Ascending aorta (tissue), 2 donors: ENCODE measurements at places on chromosomes 6 and 20.

GRCh38 chr6:54262971-54263370 lies 45.3 kb upstream of the TINAG start:
- no peak for DNase-seq

DNA sequence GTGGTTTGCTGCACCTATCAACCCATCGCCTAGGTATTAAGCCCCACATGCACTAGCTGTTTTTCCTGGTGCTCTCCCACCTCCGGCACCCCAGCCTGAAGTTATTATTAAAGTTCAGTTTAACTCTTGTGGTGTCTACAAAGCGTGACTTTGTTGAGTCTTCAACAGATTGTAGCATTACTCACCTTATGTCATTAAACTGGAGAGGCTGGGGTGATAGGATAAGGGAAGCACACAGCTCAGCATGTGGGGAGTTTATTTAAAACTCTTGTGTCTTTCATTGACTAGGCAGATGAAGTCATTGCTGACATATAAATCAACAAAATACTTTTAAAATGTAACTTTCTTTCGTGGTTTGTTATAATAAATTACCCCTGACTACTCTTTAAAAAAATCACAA lies 84.7 kb upstream of the GCM1 start:
- DNase-seq: no peak

- DNase-seq: no peak
Observed at GRCh38 chr6:24930431-24930871, 5.3 kb downstream of the RIPOR2 start.

- no peak for DNase-seq
Observed at GRCh38 chr6:109453594-109454495, 1.7 kb downstream of the MICAL1 start.

DNA sequence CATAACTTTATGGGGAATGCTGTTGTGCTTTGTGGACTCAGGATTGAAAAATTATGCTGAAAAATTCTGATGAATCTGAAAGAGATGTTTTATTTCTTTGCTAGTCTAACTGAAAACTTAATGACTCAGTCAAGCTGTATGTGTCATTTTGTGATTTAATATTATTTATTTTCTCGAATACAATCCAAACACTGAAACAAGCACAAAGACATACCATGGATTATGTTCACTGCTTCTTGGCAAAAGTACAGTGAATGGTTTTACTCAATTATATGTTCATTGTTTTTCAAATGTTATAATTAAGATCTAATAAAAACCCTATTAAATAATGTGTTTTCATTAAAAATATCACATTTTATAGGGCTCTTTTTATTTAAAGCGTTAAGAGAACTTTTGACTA lies 330.6 kb upstream of the EPHA7 start:
- DNase-seq: no peak

- no peak for DNase-seq
Observed at GRCh38 chr6:27840572-27840971, 71.6 kb downstream of the OR2B2 start.

DNA sequence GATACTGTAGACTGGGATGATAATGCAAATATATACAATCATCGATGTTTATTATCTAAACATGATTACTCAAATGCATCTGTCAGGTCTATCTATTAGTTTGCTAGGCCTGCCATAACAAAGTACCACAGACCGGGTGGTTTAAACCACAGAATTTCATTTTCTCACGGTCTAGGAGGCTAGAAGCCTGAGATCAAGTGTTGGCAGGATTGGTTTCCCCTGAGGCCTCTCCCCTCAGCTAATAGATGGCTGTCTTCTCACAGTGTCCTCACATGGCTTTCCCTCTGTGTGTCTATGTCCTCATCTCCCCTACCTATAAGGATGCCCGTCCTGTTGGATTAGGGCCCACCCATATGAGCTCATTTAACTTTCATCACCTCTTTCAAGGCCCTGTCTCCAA lies 512.6 kb upstream of the SLC35B3 start:
- no peak for DNase-seq

DNA sequence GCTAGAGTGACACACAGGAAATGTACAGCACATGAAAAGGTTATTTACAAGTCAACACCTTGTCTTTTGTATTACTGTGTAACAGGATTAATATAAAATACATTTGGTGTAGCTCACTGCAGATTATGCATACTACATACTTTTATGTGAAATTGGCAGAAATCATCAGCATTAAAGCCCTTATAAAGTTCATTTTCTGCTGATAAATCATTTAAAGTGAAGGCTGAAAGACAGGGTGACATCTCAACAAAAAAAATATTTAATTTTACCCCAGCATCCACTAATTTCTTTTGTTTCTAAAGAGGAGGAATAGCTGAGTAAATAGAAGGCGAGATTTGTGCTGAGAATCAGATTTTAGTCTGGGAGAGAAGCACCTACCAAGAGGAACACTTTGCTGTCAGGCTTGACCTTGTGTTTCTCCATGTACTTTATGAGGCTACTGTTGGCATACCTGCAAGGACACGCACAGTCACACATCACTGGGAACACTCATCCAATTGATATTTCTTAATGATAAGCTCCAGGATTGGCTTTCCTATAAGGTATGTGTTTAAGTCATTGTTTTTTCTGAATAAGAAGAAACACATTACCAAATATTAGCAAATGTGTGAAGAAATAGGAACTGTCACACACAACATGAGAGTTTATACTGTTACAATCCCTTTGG lies 146.6 kb upstream of the SLC22A16 start:
- DNase-seq: no peak
